ENCODE measurements at places on chromosomes 5 and 9.

DNA sequence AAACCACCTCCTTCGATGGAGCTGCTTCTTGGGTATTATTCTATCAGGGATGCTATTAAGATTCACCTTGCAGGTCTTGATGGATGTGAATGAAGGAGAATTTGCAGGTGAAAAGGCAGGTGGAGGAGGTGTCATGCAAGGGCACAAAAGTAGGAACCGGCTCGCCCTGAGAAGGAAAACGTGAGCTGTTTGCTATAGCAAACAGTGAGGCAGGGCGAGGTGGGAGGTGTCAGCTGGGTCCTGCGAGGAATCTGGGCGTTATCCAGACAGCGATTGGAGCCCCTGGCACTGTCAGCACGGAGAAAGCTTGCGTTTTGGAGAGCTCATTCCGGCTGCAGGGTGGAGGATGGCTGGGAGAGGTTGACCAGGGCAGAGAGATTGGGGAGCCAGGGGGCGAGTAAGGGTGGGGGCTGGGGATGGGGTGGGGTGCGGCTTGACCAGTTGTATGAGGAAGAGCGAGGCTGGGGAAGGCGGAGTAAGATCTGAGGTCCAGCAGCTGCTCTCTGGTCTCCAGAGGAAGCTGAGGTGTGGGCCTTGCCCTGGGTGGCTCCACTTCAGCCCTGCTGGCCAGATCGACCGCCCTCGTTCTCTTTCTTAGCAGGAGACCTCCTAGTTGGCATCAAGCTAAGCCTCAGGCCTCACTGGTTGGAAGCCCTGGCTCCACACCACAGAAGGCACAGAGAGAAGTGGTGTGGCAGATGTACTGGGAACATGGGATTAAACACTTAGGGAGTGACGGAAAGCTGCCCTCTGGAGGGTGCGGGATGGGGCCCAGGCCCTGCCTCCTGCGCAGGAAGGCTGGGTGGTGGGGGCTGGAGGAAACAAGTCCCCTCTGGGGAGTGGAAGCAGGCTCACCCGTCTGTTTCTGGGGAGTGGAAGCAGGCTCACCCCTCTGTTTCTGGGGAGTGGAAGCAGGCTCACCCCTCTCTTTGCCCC is 54.7 kb upstream of the NEURL1B start:
- DNase-seq, result no peak

DNA sequence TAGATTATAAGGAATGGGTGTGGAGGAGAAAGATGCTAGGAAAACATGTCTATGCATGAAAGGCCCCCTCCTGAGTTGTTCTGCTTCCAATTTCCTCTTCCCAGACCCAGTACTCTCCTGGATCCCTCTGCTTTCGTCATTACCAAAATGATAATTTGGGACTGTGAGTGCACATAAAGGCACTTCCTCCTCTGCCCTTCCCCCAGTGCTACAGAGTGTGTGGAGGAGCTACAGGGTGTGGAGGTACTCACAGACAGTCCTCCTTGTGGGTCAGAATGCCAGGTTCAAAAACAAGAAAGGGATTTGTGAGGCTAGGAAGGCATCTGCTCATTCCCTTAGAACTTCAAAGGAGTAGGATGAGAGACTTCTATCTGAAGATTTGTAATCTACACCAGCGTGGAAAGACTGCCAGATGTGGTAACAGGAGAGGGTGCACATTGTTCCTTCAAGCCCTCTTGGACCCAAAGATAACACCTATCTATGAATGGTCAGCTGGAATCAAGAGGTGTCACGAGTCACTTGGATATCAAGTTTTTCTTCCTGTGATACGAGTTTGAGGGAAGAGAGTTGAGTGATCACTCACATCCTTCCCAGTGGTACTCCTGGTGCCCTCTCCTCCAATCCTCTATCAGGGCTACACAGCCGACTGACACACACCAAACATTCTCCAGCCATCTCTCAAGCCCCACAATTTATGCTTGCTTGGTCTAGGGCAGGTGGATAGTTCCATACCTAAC is 201.1 kb downstream of the EPB41L4A start:
- DNase-seq, result no peak

GRCh38 chr5:174311531-174312269 is 266.2 kb downstream of the NSG2 start:
- peak; percentile 69 for DNase-seq

- DNase-seq, result no peak
Measured at GRCh38 chr9:93252781-93253530, 69.0 kb downstream of the WNK2 start.

GRCh38 chr9:129282731-129283211 is 104.7 kb upstream of the IER5L start:
- no peak for DNase-seq

Measured in NCI-H2029 treated with DMSO at 0.1 percent for 48 hours (cell line).